ENCODE measurements at places on chromosomes 11 and 22.

DNA sequence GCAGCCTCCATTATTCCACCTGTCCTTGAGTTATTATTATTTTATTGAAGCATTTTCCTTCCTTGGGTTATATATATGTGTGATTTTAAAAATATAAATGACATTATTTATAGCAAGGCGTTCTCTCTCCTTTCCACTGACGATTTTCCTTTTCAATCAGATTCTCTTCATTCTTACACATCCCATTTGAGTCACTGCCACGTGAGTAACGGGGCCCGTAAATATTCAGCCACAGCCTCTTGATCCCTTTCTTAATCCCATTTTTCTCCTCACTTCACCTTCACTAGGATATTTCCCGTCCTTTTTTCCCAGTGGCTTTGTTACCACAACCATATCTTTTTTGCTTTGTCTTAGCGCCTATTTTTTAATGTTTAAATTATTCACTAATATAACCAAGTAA is 396.2 kb downstream of the NTM start:
- DNase-seq: no peak

- DNase-seq: no peak
Observed at GRCh38 chr11:73017024-73017751, 124.9 kb downstream of the FCHSD2 start.

DNA sequence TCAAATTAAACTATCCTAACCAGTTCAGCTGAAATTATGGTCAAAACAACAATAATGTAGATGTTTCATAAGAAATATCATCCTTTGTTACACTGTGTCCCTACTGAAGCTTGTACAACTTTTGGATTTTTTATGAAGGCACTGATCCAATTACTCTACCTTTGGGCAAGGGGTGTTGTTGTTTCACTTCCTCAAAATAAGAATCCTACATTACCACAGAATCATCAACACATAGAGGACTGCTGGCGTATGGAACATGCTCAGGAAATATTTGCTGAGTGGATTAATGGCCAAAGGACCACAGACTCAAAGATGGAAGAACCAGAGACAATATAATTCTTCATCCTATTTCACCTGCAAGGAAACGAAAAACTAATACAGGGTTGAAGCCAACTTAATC is 907.5 kb upstream of the CCDC90B start:
- no peak for DNase-seq

- DNase-seq: no peak
Observed at GRCh38 chr11:62516736-62517371, 29.8 kb downstream of the AHNAK start.

- no peak for DNase-seq
Observed at GRCh38 chr11:105211806-105212554, 72.4 kb upstream of the CARD18 start.

DNA sequence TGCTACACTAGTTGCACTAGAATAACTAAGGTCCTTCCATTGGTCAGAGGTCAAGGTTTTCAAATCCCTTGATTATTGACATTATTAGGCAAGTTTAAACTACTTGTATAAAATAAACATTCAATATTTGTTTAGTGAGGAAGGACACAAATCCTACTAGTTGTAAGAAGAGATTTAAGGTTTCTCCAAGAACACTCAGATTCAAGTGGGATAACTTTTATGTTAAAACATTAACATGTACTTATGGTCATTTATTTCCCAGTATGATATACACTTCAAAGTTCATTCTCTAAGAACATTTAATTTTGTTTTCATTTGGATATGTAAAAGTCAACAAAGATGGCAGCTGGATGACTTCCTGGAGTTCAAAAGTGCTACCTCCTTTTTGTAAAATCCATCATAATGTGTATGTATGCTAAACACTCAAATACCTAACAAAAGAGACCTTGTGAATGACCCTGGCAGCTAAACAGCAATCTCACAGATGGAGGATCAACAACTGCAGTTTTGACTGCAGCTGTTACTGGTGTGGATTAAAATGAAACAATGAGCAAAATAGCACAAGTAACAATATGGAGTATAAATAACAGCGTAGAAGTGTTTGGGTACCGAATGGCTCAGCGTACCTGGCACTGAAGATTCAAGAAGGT is 1.5 kb downstream of the CCDC90B start:
- DNase-seq: no peak

DNA sequence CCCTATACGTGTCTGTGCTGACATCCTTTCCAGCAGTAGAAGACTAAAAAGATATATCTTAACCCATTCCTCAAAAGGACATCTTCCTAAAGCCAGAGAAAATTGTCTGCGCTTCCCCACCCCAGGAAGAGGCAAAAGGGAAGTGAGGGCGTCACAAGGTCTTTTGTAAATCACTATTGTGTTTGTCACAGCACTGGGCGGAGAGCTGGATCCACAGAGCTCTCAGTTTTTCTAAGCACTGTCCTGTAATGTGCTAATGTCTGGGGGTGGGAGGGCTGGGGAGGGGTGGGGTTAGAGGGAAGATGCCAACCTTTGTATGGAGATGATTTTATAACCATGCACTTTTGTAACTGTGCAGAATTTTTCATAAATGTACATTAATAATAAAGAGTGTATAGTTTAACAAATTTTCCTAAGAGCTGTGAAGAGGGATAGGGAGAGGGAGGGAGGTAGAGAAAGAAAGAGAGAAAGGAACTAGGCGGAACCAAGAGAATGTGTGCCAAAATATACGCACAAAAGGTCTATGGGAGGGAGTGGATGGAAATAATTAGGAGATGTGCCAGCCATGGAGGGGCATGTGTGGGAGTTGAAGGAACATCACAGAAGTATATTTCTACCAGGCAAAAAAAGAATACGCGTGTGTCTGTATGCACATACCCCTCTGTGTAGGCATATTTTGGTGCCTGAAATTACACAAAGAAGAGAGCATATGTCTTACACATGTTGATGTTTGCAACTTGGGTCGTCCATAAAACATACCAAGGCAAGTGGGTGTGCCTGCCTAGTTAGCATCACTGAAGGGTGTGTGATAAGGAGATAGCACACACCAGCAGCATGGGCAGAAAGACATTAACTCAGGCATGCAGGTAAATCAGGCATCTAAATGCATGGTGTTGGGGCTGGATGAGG is 9.8 kb downstream of the LRRC55 start:
- no peak for DNase-seq

- no peak for DNase-seq
Observed at GRCh38 chr11:10042699-10043098, 251.3 kb downstream of the SBF2 start.

DNA sequence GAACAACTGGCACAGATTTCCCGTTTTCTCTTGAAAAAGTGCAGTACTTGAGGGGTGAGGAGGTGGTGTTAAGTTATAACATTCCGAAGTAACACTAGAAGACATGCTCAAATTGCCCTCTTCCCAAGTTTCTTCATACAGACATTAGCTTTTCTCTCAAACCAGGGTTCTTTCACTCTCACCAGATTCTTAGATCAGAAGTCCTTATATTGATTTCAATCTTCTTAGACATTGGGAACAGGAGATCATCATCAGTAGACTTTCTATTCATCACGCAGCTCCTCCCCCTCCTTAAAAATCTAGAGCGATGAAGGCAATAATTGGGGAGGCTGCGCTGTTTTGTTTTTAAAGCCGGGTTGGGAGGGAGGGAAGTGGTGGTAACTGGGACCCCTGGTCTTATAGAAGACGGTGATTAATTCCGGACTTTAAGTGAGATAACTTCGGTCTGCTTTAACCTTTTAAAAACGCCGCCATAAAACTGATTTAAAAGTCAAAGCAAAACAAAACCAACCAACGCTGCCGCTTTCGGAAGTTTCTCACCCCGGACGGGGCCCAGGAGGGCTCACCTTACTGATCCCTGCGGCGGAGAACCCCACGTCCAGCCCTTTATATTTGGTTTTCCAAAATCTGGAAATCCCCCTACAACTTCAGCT is 665 bp downstream of the USP28 start:
- peak; percentile 19 for DNase-seq

DNA sequence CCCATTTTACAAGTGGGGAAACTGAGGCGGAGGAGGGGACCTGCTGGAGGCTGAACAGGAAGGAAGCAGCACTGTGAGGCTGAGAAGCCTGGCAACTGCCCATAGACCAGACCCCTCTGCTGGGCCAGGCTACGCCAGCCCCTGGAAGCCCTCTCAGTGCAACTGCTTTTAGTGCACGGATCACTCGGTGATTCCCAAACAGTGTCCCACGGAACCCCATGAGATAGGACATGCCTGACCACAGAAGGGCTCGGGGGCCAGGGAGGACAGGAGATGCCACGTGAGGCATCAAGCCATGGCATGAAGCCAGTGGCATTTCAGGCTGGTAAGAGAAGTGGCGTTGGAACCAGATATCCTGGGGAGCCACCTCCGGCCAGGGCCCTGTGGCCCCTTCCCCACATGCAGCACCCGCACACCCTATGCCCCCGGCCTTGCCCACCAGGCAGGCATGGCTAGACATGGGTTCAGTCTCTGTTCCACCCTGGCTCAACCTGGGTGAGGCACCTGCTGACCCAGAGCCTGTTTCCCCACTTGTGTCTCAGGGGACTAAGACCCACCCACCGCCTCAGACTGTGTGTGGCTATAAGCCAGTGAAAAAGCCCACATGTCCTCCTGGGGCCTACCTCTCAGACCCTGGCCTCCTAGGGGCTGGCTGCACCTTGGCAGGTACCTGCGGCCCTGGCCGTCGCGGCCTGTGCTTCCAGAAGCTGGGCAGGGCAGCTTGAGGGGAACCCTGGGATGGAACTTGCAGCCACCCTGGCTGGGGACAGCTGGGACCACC is 84.1 kb downstream of the WNT7B start:
- DNase-seq: no peak

GRCh38 chr11:100849009-100849900 is 162.2 kb downstream of the ARHGAP42 start:
- no peak for DNase-seq

- DNase-seq: no peak
Observed at GRCh38 chr11:100984668-100985067, 144.9 kb downstream of the PGR start.

DNA sequence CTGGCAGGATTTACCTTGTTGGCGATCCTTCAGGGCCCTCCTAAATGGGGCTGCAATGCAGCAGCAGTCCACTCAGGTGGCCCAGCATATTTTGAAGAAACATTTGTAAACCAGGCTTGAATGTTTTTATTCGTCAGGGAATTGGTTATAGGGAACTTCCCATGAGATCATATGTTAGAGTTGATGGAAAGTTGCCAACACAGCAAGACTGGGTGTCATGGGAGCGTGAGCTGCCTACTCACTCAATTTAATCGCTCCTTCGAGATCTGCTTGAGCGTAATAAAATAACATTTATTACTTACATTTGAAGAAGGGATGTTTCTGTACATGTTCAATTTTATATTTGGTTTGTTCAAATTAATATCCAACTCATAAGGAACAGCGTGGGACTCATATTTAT is 19.4 kb downstream of the OR2AT4 start:
- DNase-seq: no peak

DNA sequence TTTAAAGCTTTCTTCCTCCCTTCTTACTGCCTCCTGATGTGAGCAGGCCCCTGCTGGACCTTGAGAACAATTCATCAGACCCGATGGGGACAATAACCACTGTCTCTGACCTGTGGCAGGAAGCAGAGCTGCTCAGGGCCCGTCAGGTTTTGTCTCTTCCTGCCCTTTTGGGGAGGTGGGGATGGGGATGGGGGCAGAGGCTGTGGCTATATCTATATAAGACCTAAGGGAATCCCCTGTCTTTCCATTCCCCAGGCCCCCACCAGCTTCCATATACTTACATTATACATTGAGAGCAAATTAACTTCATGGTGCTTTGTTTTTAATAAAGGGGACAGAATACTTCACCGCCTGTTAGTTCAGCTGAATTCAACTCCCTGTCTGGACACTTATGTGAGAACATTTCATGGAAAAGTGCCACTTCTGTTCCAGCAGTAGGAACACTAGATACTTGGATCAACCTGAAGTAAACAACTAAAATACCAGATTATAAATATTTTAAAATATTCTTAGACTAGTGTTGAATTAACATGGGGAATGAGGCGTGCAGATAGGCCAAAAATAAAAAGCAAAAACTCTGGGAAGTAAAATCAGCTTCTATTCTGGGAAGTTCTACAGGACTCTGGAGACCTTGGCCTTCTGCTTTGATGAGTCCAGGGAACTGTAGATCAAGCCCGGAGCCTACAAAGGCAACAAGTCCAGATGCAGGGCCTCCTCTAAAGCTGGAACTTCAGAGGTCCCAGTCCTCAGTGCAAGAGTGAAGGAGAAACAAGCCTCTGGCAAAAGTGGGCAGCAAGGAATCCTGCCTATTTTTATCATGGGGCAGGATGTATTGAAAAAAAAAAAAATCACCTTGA is 11.1 kb downstream of the ZP1 start:
- DNase-seq: no peak

DNA sequence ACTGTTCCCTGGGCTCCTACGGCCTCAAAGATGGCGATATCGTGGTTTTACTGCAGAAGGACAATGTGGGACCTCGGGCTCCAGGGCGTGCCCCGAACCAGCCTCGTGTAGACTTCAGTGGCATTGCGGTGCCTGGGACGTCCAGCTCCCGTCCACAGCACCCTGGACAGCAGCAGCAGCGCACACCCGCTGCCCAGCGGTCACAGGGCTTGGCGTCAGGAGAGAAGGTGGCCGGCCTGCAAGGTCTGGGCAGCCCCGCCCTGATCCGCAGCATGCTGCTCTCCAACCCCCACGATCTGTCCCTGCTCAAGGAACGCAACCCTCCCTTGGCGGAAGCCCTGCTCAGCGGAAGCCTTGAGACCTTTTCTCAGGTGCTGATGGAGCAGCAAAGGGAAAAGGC is 555 bp downstream of the DDI1 start:
- DNase-seq: no peak

- DNase-seq: no peak
Observed at GRCh38 chr11:92070026-92070889, 154.4 kb upstream of the FAT3 start.

GRCh38 chr11:10205928-10206327 is 88.1 kb downstream of the SBF2 start:
- no peak for DNase-seq

DNA sequence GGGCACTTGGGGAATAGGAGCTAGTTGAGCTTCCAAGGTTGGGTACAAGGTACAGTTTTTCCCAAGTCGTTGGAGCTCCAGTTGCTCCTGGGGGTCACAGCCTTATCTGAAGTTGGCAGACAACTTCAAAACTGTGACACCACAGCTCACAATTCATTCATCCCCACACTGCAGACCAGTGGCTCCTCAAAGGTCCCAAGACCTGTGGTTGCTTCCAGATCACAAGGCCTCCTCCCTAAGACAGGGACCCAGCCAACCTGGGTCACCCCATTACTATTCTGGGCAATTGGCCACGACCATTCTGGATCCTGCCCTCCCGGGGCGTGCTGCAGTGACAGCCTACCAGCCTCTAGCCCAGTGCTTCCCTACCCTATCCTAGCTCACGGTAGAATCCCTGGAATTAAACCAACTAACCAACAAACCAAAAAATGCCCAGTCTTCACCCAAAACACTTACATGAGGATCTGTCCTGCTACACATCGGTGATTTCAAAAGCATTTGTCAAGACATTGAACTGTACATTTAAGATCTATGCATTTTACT is 862 bp upstream of the PDXP start:
- DNase-seq: no peak

- DNase-seq: no peak
Observed at GRCh38 chr22:34877506-34877905, 188.5 kb upstream of the ISX start.
